ENCODE measurements at places on chromosomes 12 and 14.

- DNase-seq: no peak
Measured at GRCh38 chr12:44889926-44890325, 13.8 kb upstream of the NELL2 start.

- no peak for DNase-seq
Measured at GRCh38 chr12:54355104-54355815, 9.0 kb downstream of the GPR84 start.

DNA sequence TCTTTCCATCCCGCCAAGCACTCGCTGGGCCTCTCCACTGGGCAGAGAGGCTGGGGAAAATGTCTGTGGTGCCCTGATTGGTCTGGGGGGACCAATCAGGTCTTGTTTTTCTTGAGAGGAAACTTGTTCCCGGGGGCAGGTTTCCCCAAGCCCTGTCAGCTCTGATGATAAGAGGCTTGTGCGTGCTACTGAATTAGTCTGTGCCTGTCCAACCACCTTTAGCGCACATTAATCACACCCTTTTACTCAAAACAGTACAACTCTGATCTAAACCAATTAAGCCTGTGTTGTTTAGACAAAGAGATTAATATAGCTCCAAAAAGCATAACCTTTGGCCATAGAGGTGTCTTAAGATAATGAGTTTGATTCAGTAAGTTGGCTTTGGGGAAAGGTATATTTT is 580.4 kb downstream of the VRK1 start:
- DNase-seq: no peak

- no peak for DNase-seq
Measured at GRCh38 chr12:96241431-96241830, 47.3 kb downstream of the ELK3 start.

- peak; percentile 80 for DNase-seq
Measured at GRCh38 chr12:72330301-72330700, 58.1 kb downstream of the TRHDE start.

GRCh38 chr14:93086441-93087055 is 29.2 kb downstream of the ITPK1 start:
- DNase-seq: no peak

DNA sequence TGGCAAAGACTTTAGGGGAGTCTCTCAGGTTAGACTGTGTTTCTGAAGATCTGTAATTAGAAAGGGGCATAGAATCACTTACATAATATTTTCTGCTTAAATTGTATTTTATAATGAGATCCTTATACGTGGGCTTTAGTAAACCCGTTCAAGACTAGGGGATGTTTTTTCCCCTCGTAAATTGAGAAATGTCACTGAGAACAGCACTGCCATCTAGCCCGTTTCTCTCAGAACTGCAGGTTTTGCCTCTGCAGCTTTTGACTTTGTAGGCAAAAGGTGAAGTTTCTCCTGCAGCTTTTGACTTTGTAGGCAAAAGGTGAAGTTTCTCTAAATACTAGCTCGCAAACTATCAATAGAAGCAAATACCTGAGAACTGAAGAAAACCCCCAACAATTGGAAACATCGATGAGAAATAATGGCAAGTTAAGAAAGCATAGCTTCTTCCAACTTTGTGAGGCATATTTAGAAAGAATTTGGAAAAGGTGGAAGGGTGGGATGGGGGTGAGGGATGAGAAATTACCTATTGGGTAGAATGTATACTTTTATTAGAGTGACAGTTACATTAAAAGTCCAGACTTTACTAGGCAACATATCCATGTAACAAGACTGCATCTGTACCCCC is 9.9 kb upstream of the ASPG start:
- no peak for DNase-seq

DNA sequence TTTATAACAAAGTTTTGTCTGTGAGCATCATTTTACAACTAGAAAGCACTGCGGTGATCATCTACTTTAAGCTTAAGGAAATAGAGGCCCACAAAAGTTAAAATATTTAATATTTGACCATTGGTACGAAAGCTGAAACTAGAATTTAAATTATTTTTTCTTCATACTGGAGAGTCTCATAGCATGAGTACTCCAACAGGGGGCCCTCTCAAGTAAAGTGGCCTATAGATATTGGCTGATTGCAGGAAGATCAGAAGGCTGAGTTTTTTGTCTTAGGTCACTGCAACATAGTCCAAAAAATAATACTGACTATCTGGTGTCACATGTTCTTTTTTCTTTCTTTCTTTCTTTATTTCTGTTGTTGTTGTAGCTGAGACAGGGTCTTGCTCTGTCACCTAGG is 75.3 kb upstream of the ZDHHC17 start:
- no peak for DNase-seq

GRCh38 chr14:69643430-69644200 is 32.2 kb downstream of the SUSD6 start:
- no peak for DNase-seq

DNA sequence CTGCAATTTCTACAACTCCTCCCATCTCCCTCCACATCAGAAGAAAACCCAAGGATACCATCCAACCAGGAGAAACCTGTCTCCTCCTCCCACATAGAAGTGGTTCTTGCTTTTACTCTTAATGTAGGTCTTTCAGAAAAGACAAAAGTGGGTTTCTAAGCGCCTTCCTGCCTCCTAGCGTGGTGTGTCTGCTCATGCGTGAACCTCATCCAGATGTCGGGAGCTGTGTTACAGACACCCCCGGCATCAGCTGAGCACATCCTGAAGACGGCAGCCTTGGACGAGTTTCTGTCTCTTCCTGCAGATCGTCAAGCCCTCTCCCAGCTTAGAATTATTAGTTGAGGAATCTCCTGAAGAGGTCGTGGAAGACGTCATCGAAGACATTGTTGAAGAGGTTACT is 9.5 kb downstream of the LRRC43 start:
- DNase-seq: no peak

GRCh38 chr12:103877934-103878510 is 37.0 kb upstream of the NT5DC3 start:
- peak; percentile 49 for DNase-seq

DNA sequence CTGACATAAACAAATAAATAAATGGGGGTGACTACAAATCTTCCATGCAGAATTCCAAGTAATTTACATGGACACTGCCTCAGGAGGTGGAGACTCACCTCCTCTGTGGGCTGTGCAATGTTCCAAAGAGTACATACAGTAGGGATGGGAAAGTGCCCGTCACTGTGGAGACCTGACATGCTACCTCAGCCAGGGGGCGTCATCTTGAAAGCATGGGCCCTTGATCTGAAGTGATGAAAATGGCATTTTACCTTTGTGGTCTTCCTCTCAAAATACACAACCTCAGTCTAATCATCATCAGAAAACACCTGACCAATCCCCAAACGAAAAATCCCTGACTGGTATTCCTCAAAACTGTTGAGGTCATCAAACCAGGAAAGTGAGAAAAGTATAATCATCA is 48.4 kb downstream of the ANAPC7 start:
- DNase-seq: no peak
